ENCODE measurements at places on chromosomes 2 and 18.

- no peak for DNase-seq
Observed at GRCh38 chr18:8121942-8122480, 487.2 kb upstream of the RAB12 start.

GRCh38 chr18:34959211-34959829, 81.9 kb upstream of the MAPRE2 start:
- DNase-seq, result no peak

- no peak for DNase-seq
Observed at GRCh38 chr2:39567507-39567906, 98.2 kb upstream of the TMEM178A start.

DNA sequence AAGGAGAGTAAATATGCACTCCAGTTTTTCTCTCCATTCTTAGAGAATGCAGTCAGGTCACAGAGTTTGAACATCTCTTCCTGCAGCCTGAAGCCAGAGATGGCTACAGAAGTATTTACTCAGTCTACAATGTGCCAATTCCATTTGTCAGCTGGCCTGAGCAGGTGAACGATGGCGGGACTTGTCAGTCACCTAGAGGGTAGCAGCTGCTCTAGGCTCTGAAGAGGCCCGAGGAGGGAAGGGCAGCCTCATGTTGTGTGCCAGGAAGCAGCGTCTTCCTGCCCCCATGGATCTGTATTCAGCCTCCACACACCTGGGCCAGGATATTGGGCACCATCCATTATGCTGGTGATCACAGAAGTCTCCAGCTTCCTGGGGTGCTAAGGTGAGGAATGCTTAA, 316.7 kb upstream of the CHAC2 start:
- DNase-seq, result peak; percentile 14

DNA sequence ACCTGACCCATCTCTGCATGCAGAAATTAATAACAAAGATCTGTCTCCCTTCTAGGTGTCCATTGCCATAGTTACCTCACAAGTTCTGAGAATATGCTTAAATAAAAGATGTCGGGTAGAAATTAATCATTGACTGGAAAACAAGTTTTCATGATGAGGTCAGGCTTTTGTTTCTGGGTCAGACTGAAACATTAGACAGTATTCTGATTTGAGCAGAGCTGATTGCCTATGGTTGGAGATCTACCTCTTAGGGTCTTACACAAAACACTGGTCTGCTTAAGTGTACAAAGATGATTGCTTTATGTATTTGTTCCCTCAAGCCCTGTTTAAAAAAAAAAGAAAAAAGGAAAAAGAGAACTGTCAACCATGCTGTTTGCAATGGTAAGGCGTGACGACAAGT, 956.4 kb downstream of the CPS1 start:
- DNase-seq, result no peak

DNA sequence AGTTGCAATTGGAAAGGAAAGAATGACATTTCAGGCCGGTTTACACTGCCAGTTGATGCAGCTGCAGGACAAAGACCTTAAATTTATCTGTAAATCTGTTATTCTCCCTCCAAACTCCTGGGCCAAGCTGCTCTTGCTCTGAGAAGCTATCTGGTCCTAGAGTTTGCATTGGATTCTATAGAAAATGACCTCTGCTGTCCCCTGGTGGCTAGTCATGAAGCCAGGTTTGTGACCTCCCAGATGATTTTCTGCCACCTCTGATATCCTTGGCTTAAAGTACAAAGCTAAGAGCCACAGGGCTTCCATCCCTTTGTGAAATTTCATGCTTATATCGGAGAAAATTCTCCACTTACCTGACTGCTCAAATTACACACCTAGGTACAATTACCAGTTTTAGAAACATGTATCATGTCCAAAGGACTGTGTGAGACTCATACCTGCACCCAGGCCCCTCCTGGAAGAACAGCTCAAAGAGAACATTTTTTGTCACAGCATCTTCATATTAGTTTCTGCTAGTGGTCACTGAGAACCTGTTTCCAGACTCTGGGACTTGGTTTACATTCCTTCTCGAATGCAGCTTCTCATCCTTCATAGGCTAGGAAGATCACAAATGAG, 28.9 kb upstream of the IER3IP1 start:
- DNase-seq, result peak; percentile 4

GRCh38 chr2:199692489-199692888, 158.5 kb downstream of the FTCDNL1 start:
- peak; percentile 87 for DNase-seq

GRCh38 chr2:223921204-223921603, 23.9 kb downstream of the WDFY1 start:
- no peak for DNase-seq

DNA sequence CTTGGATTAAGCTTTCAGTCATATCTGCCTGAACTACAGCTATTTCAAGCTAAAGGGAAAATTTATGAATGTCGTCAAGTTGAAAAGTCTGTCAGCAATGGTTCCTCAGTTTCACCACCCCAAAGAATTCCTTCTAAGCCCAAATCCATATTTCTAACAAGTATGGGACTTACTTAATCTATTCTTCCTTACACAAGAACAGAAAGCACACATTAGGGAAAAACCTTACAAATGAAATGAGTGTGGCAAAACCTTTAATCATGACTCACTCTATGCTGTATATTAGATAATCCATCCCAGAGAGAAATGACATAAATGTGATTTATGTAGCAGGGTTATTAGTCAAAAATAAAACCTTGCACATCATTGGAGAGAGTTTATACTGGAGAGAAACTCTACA, 78.9 kb downstream of the RAB31 start:
- no peak for DNase-seq

- no peak for DNase-seq
Observed at GRCh38 chr2:229714080-229714735, at the start of gene DNER. Gene DNER, minus strand, starts transcription at chr2:229714555. Its CDS starts 132 bp downstream, at chr2:229714423.

DNA sequence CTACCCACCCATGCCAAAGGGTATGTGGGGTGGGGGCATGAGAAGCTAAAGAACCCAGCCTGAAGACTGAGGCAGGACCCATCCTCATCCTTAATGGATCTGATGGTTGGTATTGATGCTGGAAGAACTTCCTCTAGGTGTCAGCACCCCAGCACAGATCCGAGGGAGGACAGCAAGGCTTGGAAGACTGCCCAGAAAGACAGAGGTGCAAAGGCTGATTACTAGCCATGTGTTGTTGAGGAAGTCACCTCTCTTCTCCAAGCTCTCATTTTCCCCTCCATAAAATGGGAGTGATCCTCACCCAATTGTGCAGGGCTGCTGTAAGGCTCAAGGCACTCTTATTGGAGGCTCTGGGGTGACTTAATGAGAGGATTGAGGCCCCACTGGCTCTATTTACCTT, 256.5 kb downstream of the CELF4 start:
- no peak for DNase-seq

DNA sequence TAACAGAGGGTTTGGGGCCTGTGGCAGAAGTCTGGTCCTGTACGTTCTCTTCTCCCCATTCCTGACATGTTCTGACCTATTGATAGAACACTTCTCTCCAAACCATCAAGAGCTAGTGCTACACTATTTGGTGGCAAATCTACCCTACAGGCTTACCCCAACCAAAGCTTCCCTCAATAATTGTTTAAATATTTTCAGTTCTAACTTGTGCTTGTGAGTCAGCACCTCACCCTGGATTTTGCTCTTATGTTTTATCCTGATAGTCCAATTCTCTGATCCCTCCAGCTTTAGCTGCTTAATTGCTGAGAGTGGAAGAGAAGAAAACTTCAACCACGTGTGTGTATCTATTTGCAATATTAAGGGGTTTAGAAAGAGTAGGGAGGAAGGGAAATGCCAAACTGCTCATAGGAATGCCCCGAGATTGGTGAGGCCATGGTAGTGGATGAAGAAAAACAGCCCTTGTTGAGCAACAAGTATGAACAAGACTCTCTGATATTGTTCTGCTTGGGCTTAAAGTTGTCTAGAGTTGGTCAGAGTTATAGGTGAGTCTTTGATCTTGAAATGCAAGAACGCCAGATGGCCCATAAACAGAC, 67.8 kb upstream of the PARD3B start:
- no peak for DNase-seq

- DNase-seq, result no peak
Observed at GRCh38 chr18:44465381-44465841, 215.3 kb upstream of the SETBP1 start.

DNA sequence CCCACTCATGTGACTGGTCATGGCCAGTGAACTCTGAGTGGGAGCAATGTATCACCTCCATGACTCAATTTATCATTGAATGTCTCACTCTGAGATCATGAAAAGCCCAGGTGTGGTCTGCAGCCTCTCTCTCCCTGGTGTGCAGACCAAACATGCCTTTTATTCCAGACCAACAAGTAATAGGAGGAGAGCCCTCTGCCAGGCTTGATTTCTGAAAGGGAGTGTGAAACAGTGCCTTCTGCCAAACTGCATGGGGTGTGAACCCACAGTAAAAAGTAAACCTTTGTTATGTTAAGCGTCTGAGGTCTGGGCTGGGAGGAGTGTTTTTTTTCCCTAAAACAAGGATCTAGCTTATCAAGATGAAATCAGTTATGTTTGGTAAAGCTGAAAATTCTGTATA, 601.2 kb downstream of the ADCYAP1 start:
- no peak for DNase-seq

- no peak for DNase-seq
Observed at GRCh38 chr18:57931038-57931437, 113.0 kb upstream of the NEDD4L start.

DNA sequence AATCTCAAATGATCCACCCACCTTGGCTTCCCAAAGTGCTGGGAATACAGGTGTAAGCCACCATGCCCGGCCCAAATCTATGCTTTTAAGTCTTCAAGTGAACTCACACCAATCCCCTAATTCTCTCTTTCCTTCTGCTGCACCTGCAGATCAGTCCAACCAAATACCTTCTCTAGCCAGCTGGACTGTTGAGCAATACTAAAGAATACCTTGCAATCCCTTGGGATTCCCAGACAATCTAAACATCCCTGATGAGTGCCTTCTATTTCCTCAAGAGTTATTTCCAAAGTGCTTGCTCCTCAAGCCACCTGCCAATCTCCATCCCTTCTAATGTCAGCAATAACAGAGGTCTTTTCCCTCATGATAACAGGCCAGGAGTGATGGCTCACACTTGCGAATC, 48.6 kb downstream of the SF3B1 start:
- no peak for DNase-seq

GRCh38 chr2:45232818-45233217, 223.6 kb upstream of the SIX2 start:
- no peak for DNase-seq

DNA sequence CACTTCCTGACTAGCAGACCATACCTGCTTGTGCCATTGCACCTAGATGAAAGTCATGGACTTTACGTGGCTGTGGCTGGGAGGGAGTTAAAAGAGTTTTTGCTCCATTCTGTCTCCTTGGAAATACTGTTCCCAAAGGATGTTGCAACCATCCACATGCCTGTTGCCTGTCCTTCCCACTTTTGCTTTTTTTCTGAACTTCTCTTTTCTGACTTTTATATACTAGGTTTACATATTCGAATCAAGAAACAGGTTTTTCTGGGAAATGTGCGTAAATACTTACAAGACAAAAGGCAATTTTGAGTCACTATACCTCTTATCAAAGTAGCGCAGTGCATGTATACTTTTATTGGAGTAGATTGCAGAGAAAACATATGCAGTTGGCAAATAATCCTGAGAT, 244.8 kb downstream of the PRKCE start:
- no peak for DNase-seq

DNA sequence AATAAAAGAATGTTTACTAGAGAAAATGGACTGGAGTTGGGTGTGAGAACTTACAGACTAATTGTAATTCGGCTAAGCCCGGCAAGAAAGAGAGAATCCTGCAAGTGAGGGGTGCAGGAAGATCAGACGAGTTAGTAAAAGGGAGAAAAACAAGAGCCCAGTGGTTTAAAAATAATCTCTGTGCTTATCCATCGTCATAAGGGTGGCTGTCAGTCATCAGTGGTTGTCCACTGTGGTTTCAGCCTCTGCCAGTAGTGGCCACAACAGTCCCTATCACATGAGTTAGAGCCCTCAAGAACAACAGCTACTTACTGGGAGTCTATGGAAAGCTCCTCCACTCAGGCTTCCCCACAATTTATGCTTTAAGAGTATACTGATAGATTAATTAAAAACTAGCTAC, 239.8 kb downstream of the SETBP1 start:
- no peak for DNase-seq

DNA sequence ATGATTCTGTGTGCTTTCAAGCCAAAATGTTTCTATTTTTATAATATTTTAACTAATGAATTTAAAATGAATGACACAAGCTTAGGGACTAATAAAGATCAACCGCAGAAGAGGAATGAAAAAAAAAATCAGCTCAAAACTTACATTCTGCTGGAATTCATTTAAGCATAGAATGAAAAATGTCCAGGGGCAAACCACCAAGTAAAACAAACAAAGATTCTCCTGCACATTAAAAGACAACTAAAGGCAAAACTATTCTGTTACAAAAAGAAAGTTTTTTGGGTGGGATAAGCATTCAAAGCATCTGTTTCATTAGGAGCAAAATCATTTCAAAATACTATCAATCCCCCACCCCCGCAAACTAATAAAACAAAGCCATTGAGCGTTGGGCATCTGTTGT, 99.3 kb upstream of the SOX11 start:
- no peak for DNase-seq

DNA sequence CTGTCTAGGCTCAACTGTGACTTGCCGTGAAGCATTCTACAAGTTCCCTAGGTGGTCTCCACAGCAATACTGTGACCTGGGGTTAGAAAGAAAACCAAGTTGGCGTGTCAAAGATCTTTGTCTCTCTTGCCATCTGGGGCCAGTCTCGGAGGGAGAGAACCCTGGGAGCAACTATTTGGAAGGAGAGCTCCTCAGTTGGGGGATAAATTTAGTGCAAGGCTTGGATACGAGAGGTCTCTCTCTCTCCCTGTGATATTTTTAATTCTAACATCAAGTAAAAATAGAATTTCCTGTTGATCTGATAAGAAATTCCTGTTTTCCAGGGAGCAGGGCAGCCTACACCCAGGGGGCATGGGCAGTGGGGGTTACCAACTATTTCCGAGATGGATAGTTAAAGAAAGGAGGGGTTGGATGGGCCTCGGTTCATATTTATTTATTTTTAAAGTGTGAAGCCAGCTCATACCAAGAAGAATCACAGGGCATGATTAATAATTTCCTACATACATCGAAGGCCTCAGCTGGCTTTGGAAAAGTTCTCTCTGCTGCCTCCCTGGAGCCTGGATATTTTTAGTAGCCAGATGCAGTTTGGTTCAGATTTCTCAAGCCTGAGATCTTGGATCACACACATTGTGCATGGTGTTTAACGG, 62.8 kb downstream of the EHD3 start:
- no peak for DNase-seq

- peak; percentile 11 for DNase-seq
Observed at GRCh38 chr18:26618135-26618534, 69.8 kb upstream of the KCTD1 start.

GRCh38 chr2:226755631-226756030, 44.0 kb downstream of the IRS1 start:
- DNase-seq, result no peak

GRCh38 chr2:217593732-217594131, 409.1 kb downstream of the TNS1 start:
- DNase-seq, result no peak

- no peak for DNase-seq
Observed at GRCh38 chr2:102358496-102358895, 2.9 kb downstream of the IL18R1 start.

DNA sequence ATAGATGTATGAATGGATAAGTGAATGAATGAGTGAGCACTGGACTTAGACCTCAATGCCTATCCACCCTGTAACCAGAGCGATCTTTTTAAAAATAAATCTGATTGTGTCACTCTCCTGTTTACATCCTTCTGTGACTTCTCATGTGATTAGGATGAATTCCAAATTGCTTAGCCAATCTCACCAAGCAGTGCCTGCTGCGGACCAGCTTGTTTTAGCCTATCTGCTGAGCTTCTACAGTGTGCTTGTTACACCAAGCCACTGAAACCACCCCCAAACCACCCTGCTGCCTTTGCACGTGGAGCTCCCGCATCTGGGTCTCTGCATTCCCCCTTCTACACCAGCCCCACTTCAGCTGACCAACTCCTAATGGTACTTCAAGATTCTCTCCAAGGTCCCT, 265.4 kb downstream of the EN1 start:
- DNase-seq, result no peak

All from NCI-H1417 treated with DMSO at 0.1 percent for 48 hours (cell line).